ENCODE measurements at places on chromosomes 13 and 19.
A peak's percentile ranks its signal among the peaks of the same experiment; 100 is the strongest.

GRCh38 chr13:83622422-83622784, 259.9 kb downstream of the SLITRK1 start:
- no peak for DNase-seq

GRCh38 chr19:58154287-58154678, 3.7 kb upstream of the ZNF329 start:
- no peak for DNase-seq

DNA sequence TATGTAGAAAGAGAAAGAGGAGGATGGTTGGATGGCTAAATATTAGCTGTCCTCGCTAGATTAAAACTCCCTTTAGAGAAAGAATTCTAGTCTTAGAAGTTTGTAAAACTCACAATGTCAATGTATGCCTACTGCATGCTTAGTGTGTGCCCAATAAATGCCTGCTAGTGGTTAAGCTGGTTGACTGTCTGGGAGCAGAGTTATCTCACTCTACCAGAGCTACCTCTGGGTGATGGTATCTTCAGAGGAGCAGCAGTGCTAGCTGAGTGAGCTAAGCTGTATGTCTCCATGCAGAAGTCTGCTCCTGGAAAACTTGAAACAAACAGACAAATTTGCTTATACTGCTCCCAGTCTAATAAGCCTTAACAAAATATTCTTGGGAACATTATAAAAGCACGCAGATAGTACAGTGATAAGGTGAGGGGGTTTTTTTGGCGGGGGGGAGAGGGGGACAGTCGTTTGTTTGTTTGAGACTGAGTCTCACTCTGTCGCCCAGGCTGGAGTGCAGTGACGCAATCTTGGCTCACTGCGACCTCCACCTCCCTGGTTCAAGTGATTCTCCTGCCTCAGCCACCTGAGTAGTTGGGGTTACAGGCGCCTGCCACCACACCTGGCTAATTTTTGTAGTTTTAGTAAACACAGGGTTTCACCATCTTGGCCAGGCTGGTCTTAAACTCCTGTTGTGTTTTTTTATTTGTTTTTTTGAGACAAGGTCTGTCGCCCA, 202.8 kb upstream of the TSC22D1 start:
- no peak for DNase-seq

DNA sequence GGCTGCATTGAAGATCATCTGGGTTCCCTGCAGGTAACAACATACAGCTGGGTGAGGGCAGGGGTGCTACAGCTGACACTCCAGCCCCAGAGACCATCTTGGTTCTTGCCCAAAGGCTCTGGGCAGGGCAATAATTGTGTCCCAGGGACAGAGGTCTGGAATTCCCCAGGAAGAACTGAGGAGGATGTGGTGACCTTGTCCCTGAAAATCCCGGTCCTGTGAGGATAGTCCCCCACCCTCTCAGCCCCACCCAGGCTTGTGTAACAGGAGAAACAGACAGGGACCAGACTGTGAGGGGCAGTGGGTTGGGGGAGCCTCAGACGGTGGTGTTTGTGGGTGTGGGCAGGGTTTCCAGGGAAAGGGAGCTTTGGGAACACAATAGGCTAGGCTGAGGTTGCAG, 63.5 kb downstream of the COLGALT1 start:
- DNase-seq = no peak

- DNase-seq = no peak
Observed at GRCh38 chr19:10773969-10774368, 56.1 kb downstream of the DNM2 start.

- no peak for DNase-seq
Observed at GRCh38 chr13:111548301-111548700, 227.9 kb downstream of the TEX29 start.

- DNase-seq = no peak
Observed at GRCh38 chr13:49580980-49581680, 4.2 kb downstream of the RCBTB1 start.

- peak; percentile 43 for DNase-seq
Observed at GRCh38 chr13:104875038-104875754, 1660.3 kb downstream of the EFNB2 start.

- no peak for DNase-seq
Observed at GRCh38 chr13:103436057-103436654, 369.9 kb upstream of the SLC10A2 start.

DNA sequence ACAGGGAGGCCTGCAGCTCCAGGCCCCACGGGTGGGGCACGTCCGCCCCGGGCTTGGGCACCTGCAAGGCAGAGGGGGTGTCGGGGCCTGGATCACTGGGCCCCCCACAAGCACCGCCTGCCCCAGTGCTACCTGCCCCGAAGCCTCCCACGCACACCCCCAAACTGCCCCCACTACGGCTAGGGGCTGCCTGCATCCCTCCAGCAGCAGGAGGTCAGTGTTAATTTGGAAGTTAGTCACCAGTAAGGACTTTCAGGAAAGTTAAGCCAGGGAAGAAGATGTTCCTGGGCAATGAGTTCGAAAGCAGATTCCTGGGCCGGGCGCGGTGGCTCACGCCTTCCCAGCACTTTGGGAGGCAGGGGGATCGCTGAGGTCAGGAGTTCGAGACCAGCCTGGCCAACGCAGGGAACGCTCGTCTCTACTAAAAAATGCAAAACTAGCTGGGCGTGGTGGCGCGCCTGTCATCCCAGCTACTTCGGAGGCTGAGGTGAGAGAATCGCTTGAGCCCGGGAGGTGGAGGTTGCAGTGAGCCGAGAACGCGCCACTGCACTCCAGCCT, 5.5 kb downstream of the PEAK3 start:
- no peak for DNase-seq

DNA sequence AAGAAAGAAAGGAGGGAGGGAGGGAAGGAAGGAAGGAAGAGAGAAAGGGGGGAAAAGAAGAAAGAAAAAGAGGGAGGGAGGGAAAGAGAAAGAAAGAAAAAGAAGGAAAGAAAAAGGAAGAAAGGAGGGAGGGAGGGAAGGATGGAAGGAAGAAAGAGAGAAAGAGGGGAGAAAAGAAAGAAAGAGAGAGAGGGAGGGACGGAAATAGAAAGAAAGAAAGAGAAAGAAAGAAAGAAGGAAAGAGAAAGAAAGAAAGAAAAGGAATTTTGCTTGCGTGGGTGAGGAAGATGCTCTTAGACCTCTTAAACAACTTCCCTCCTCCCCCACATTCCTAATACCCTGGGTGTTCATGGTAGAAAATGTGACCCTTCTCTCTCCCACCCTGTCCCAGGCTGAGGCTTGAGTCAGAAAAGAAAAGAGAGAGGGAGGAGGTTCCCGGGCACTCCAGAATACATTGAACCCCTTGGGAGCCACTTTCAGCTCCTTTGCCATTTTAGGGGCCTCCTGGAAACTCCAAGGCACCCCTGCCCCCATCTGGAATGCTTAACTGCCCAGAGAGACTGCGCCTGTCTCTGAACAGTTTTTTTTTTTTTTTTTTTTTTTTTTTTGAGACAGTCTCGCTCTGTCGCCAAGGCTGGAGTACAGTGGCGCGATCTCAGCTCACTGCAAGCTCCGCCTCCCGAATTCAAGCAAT, 9.2 kb upstream of the KANK3 start:
- DNase-seq = peak; percentile 50

GRCh38 chr13:86846501-86846900, 824.7 kb upstream of the SLITRK5 start:
- no peak for DNase-seq

GRCh38 chr13:102699504-102699903, 4.7 kb upstream of the METTL21C start:
- no peak for DNase-seq

GRCh38 chr13:86765462-86765861, 905.7 kb upstream of the SLITRK5 start:
- no peak for DNase-seq

DNA sequence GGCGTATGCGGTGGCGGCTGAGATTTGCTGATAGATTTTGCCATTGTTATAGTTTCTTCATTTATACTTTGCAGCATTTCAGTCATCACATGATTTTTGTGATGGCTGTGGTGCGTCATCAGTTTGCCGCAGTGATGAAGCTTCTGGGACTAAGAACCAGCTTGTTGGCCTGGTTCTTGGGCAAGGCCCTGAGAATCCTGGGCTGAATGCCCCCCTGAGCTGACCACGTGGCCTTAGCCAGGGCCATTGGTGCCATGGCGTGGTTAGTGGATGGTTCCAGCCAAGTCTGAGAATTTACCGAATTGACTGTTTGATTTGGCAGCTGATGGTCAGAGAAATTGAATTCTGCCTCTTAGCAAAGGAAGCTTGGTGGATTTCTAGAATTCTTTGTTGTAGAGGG, 17.8 kb downstream of the GATAD2A start:
- no peak for DNase-seq

- peak; percentile 37 for DNase-seq
Observed at GRCh38 chr19:46721269-46722003, 4.5 kb upstream of the PRKD2 start.

GRCh38 chr19:4198467-4199126, 16.1 kb downstream of the ANKRD24 start:
- DNase-seq = no peak

GRCh38 chr13:81480634-81481033, 1139.7 kb upstream of the SPRY2 start:
- DNase-seq = no peak

DNA sequence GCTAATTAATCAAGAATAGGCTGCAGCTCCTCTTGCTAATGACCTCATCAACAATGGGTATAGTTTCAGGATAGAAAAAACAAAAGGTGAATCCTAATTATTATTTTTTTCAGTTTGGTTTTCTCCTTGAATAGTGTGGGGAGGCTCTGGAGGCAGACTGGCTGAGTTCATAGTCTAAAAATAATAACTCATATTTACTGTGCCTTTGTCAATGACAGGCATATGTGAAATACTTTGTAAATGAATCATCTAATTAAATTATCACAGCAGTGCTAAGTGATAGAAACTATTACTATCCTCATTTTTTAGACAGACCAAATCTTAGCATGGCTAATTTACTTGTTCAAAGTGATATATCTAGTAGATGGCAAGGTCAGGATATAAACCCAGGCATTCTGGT, 1261.0 kb upstream of the SLC10A2 start:
- DNase-seq = no peak

DNA sequence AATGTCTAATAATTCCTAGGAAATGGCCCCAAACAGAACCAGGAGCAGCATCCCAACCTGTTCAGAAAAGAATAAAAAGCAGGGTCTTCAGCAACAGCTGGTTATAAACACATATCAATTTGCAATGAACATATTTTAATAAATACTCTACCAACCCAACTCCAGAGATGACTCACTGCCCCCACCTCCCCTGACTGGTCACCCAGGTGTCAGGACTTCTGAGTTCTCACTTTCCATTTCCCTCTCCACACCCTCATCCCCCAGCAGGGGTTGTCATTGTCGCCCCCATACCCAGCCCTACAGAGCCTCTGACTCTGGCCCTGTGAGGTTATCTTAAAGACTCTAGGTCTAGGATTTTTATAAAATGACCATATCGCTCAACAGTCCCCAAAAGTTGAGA, 6.9 kb downstream of the SERPINE3 start:
- no peak for DNase-seq

- DNase-seq = peak; percentile 92
Observed at GRCh38 chr19:4455719-4456475, 1.7 kb downstream of the UBXN6 start.

DNA sequence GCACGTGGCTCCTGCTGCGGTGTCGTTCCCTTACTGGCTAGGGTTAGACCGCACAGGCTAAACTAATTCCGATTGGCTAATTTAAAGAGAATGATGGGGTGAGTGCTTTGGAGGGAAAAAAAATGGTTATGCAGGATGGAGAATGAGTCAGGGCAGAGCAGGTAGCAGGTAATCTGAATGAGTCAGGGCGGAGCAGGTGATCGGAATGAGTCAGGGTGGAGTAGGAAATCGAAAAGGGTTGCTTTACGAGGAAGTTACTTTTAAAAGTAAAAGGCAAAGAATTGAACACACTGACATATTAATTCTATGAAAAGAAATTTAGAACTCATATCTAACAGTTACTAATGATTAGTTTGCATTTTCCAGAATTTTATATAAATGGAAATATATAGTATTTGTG, 335.5 kb downstream of the FOXO1 start:
- no peak for DNase-seq

GRCh38 chr13:73672492-73672891, 461.7 kb downstream of the KLF12 start:
- DNase-seq = no peak

DNA sequence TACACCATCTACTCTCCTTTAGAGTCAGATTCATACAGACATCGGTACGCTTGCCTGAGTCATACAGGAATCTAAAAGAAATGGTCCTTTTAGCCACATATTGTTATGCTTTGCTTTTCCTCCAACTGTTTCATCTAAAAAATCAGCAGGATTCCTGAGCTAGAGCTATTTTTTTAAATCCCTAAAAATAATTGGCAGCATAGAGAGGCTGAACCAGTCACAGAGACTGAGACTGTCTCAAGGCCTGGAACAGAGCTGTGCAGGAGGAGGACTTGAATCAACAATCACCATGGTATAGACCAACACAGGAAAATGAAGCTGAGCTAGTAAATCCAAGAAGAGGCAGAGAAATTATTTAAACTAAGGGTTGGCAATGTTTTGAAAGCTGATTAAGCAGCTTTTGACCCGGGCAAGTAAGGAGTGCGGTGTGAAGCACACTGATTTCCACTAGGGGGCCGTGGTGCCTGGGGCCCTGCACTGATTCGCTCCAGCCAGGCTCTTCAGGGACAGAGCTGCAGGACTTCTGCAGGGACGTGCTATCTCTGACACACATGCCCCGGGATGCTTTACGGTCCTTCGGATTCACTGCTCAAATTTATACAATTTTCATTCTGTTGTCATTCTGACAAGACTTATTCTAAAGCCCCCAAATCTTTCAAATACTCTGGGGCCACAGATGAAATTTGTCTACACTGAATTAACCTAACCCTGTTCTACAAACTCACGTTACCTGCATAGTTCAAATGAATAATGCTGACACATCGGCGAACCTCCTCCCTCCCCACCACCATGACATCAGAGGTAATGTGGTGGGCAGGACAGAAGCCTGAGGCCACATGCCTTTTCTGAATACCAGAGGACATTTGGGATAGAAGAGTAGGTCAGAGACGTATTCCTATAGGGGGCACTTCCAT, 87.6 kb upstream of the SLC15A1 start:
- DNase-seq = peak; percentile 81
